ENCODE measurements at places on chromosomes 1 and 21.

DNA sequence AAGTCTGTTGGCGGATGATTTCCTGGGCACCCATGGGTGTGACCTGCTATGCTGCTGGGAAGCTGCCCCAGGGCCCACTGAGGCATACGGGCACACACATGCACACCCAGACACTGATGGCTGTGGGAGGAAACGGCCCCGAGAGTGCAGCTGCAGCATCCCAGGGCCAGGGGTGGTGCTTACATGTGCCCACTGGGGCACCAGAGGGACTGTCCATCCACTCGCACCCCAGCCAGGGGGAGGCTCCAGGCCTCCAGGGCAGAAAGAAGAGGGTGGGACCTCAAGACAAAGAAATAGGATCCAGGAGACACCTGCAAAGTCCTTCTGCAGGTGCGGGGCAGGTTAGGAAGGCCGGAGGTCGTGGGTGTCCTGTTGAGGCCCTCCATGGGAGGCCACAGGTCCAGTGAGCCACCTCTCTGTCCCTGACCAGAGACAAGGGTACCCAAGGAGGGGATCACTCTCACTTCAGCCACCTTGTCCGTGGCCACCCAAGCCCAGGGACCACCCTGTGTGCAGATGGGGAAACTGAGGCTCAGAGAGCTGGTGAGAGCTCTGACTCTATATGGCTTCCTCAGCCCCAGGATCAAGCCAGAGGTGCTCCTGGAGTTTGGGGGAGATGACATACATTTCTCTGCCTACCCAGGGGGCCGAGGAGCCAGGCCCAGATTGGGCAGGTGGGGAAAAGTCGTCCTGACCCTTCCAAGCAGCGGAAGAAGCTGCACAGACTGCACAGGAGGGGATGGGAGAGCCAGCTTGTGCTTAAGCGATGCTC, 57.1 kb downstream of the WNT9A start:
- no peak for DNase-seq

- DNase-seq: no peak
These were observed 515.5 kb downstream of the AMY1C start for GRCh38 chr1:104265163-104265562.

- peak; percentile 55 for DNase-seq
These were observed 13.5 kb downstream of the LDLRAP1 start for GRCh38 chr1:25556791-25557476.

GRCh38 chr1:1166642-1167397, 6.9 kb upstream of the TTLL10 start:
- no peak for DNase-seq

GRCh38 chr1:208002078-208002477, 91.2 kb upstream of the CD34 start:
- no peak for DNase-seq

DNA sequence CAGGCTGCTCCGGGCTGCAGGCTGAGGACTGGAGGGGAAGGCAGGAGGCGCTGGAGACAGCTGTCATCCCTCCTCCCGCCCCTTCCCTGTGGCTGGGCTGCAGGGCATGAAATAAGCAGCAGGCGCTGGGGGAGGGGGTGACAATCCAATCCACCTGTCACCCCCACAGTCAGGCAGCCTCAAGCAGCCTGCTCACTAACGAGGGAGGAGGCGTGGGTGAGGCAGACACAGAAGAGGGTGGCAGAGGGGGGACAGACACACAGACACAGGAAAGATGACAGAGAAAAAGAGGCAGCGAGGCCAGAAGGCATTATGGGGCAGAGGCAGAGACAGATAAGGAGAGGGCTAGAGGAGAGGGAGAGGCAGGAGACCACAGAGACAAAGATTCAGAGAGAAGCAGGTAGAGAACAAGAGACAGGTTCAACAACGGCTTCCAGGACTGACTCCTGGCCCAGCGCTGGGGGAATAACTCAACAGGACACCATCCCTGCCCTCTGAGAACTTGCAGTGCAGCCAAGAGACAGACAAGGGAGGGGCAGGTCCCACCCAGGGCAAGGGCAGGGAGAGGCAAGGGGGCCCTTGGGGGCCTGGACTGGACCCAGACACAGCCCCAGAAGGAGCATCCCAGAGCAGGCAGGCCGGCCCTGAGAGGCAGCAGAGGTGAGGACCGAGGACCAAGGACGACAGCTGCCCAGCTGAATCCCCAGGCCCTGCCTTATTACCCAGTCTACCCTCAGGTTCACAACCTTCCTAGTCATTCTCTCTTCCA, 11.2 kb downstream of the MEF2D start:
- DNase-seq: peak; percentile 26

DNA sequence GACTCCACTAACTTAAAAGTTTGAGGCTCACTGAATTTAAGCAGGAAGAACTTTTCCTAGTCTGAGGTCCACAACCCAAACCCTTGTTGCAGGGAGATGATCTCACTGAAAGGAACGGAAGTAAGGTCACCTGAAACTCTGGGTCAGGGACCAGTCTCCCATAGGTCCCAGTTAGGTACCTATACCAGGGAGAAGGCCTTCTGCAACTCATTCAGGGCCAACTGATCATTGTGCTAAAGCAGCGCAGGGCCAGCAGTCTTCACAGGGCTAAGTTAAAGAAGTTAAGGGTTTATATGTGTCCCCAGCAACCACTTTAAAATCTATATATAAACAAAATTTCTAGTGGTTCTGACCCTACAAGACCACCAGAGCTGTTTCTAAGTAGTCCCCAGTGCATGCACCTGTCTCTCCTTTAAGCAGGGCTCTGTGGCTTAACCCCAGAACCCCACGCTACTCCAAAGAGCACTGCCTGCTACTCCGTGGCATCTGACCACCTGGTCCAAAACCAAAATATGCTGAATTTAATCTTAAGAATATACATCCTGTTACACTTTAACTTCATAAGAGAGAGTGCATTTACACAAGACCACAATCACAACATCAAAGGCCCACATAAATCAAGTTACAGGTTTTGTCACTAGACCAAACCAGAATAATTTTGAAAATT, 2.8 kb downstream of the SRSF10 start:
- DNase-seq: no peak

DNA sequence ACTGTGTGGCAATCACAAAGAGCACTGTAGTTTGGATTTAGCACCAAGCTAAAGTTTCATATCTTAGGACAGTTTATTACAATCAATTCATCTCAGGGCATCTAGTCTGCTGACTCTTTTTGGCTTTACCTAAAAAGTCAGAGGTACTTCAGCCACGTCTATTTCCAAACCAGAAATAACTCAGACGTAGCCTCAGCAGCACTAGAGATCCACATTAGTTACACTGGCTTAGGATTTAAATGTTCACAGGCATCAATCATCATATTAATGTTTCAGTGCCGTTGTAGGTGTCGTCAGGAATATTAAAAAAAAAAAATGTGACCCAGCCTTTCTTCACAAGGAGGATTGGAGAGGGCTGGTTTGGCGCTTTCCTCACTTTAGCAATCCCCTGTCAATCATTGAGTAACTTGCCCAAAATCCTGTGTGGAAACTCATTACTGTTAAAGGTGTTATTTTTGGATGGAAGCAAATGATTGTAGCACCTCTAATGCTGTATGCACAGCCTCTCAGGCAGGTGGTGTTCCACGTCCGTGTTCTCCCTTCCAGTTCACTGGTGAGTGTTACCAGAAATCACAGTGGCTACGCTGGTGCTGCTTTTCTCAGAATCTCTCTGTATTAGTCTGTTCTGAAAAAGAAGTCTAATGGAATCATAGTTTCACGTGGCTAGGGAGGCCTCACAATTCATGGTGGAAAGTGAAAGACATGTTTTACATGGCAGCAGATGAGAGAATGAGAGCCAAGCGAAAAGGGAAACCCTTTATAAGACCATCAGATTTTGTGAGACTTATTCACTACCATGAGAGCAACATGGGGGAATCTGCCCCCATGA, 45.4 kb downstream of the NEK7 start:
- no peak for DNase-seq

GRCh38 chr1:182484531-182485257, 34.7 kb downstream of the RGSL1 start:
- DNase-seq: no peak

DNA sequence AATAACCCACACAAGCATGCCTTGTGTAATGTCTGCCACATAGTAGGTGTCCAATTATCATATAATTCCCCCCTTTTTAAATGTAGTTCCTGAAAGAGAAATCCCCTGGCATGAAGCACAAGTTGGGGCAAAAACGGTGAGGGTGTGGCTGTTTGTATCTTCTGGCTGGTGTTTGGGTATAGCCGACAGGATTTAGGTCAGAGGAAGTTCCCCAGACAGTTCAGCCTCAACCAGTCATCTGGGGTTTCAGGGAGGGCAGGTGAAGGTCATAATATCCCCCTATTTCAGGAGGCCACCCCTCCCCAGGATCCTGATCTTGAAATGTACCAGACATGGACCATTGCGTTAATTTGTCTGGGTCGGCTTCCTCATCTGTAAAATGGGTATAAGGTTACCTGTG, 29.1 kb upstream of the JUN start:
- no peak for DNase-seq

- no peak for DNase-seq
These were observed 116.0 kb upstream of the ZNHIT6 start for GRCh38 chr1:85824066-85824840.

DNA sequence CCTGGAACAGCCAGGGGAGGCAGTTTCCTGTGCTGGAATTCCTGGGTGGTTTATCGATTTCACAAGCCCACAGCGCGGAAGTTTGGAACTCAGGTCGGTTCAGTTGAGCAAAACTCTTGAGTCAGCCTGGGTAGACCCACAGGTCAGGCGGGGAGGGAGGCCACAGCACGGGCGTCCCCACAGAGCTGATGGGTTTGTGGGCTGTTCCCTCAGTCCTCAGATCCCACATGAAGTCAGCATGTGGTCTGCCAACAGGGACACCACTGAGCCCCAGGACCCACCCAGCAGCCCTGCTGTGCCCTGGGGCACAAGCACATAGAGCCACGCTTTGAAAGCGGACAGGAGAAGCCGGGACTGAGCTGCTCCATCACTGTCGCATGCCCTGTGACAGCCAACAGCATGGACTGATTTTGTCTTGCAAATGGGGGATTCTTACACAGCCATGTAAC, 17.4 kb downstream of the BMP8A start:
- no peak for DNase-seq

- no peak for DNase-seq
These were observed 103.6 kb downstream of the KIF26B start for GRCh38 chr1:245258271-245258920.

DNA sequence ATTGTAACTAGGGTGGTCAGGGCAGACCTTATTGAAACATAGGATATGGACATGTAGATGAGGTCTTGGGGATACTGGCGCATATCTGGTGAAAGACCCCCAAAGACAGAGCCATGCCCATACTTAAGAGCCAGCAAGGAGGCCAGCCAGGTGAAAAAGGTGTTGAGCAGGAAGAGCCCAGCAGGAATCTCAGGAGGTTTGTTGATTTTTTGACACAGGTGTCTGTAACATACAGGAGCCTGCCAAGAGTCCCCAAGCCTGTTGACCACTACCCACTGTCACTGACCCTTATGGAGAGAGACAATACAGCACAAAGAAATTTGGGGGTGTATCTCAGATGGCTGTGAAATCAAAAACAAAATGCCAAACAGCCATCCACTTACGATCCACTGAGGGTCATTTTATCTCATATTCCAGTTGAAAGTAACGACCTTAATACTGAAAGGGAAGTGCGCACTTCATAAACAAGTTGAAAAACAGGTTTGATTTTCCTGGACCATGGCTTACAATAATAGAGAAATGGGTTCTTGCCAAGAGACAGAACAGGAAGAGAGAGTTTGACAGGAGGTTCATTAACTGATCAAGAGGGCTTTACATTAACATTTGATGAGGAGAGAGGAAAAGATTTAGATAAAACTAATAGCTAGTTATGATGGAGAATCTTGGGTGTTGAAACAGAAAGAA, 163.6 kb downstream of the GLUL start:
- DNase-seq: no peak

DNA sequence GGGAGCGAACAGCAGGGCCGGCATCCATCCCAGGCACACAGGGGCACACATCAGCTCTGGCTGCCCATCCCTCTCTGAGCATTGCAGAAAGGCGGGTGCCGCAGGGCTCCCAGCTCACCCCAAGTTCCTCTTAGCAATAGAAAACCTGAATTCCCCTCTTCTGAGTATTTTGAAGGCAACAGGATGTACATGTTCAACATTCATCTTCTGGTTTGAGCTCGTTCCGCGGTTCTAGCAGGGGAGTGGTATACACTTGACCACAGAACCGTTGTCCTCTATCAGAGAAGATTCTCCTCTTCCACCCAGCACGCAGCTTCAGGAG, 23.6 kb downstream of the ACTA1 start:
- DNase-seq: no peak

DNA sequence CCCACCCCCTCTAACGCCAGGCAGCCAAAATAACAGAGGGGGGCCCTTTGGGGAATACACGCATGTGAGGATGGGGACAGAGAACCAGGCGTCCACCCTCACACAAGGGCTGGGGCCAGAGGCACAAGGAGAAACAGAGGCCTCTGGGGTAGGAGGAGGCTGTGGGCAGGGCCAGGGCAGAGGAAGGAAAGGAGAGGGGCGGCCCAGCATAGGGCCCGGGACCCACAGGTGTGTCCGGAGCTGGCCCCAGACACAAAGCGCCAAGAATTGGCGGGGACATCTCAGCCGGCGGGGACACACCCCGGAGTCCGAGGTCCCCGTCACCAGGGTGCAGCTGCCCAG, 6.7 kb downstream of the PLEKHG5 start:
- DNase-seq: no peak

DNA sequence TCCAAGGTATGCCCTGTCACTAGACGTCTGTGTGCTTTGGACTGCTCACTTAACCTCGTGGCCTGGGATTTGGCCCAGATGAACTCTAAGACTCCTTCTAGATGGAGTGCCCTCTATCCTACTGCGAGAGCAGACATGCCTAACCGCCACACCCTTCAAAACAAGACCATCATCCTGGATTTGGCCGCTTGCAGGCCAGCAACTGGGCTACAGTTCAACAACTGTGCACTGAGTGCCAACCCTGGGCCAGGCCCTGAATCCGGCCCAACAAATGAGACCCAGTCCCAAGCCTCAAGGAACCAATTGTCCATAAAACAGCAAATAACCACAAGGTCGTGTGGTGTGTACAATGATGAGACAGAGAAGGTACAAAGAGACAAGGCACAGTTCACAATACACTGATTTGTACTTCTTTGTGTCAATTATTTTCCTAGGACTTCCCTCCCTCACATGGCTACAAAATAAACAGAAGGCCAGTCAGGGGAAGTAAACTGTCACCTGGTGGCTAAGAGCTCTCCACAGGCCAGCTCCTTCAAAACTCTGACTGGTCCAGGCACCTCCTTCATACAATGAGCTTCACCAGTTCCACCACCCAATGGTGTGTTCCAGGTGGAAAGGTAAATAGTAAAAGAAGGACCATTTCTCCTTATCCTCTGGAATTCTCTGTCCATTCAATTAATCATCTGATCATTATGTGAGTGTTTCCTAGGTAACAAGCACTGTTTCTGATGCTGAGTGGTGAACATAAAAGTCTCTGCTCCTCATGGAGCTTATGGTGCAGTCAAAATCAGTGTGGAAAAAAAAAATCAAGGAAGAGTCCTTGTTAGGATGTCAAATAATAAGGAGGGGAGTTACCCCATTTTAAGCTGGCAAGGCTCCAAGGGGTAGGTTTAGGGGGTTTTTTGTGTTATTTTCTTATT, 60.4 kb downstream of the CAPZB start:
- DNase-seq: no peak

GRCh38 chr1:115467196-115467595, 129.1 kb upstream of the NGF start:
- DNase-seq: no peak

GRCh38 chr1:117301901-117302300, 65.3 kb upstream of the MAN1A2 start:
- DNase-seq: no peak

All from cerebellar nuclear complex (tissue), 1 donor.